Stimulated activated CD4-positive, alpha-beta T cell treated with anti-CD3 and anti-CD28 coated beads, Interleukin-1b, Interleukin-23, amount 100 ng/mL, for 4 hours (primary cell): ENCODE measurements at places on chromosomes 1 and 21.

- no peak for DNase-seq
These were observed 9.4 kb upstream of the LMNA start for GRCh38 chr1:156104861-156105832.

GRCh38 chr1:205088341-205088740 is 4.1 kb upstream of the TMEM81 start:
- no peak for DNase-seq

GRCh38 chr1:26405281-26405915 is 5.2 kb upstream of the LIN28A start:
- DNase-seq, result no peak

DNA sequence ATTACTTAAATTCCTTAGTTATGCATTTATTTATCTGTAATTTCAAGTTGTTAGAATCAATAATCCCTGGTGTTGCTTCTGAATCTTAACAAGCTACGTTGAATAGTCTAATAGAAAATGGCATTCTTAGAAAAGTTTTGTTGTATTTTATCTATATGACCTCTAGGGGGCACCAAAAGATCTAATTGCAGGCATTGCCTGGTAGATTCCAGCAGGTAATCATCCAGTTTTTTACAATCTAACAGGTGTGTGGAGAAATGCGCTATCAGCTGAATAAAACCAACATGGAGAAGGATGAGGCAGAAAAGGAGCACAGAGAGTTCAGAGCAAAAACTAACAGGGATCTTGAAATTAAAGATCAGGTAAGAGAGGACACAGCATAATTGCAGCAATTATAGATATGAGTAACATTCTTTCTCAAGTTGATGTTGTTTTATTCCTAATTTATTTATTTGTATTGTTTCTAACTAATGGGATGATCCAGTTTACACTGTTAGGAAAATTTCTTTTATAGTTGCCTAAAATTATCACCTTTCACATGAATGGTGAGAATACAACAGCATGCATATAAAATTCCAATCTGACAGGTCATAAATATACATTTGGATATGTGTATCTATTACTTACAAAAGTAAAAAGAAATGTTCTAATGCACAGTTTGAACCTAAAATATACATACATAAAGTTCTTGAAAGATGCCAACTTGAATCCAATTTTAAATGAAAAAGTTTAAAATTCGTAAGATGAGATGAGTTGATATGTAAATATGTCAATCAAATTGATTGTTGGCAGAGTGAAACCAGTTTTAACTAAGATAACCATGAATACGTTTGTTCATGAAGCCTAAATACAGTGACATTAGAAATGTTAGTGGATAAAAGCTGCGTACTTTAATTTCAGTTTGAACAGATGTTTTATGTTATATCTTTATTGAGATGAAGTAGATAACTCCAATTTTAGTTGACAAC is 88.4 kb downstream of the SDCCAG8 start:
- no peak for DNase-seq

DNA sequence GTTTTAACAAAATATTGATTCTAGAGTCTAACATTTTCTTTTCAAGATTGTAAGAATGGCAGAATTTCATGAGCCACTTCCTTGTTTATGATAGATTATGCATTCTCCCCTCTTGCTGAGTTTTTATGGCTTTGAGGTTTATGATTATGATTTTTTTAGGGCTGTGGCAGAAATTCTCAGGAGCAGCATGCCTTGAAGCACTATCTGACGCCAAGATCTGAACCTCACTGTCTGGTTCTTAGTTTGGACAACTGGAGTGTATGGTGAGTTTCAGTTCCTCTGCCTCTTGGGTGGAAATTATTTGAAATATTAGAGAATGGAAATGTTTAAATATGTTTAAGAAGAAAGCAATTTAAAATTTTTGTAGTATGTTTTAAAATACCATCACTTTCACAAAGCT is 10.2 kb downstream of the USP16 start:
- no peak for DNase-seq

GRCh38 chr1:212650228-212650627 is 41.7 kb downstream of the ATF3 start:
- DNase-seq, result no peak

GRCh38 chr1:221740993-221741702 is 741 bp downstream of the DUSP10 start:
- no peak for DNase-seq

- no peak for DNase-seq
These were observed 321.0 kb upstream of the LRRC7 start for GRCh38 chr1:69246710-69247109.

- DNase-seq, result no peak
These were observed 155.9 kb downstream of the LYPLAL1 start for GRCh38 chr1:219329578-219329977.

DNA sequence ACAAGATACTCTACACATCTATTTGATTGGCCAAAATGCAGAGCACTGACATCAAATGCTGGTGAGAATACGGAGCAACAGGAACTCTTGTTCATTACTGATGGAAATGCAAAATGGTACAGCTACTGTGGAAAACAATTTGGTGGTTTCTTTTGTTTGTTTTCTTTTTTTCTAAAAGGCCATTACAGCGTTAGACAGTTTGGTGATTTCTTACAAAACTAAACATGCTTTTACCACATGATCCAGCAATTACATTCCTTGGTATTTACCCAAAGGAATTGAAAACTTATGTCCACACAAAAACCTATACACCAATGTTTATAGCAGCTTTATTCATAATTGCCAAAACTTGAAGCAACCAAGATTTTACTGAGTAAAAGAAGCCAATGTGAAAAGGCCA is 66.4 kb upstream of the FBXO28 start:
- no peak for DNase-seq

DNA sequence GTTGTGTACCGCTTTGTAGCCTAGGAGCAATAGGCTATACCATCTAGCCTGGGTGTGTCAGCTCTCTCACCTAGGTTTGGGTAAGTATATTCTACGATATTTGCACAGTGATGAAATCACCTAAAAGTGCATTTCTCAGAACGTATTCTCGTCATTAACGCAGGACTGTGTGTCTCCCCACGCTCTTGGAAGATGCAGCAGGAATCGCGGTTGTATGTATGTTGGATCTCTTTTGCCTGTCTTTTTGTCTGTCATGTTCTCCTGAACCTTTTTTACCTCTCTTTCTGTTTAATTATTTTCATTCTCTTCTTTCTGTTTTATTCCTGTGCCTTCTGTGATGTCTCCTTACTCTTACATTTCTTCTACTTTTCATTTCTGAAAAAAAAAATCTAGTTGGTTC is 140.5 kb upstream of the COL6A1 start:
- DNase-seq, result no peak

DNA sequence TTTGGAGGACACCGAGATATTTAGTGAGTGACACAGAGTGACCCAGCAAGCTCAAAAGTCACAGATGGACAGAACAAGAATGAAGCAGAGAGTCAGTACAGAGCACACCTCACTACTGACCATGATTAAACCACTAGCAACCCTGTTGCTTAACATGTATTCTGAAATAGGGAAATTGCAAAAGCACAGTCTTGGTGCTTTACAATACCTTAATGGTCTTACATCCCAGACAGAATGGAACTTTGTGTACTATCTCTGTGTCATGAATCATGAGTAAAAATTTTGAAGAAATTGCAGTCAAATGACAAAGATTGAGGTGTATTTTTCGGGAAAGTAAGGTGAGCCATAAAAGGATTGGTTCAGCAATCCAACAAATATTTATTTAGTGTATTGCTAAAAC is 2.7 kb upstream of the SAMSN1 start:
- no peak for DNase-seq

GRCh38 chr1:161068306-161069234 is 1.1 kb downstream of the ARHGAP30 start:
- DNase-seq, result peak; percentile 60
